ENCODE measurements at places on chromosomes 6 and 20. TPM values are rescaled to one million over a fixed set of nuclear protein-coding genes. Genes with fewer than 3 reads are reported as not detected.

The SLC26A8 gene
- 3.7 TPM for total RNA-seq

The ENPP5 gene
- total RNA-seq, result 19.8 TPM

The TFAP2D gene
- not detected for total RNA-seq

The FOXQ1 gene
- total RNA-seq, result 2.4 TPM

The HSPA12B gene
- total RNA-seq, result 3.3 TPM

The SLC35D3 gene
- 0.36 TPM for total RNA-seq

The LY6G6D gene
- not detected for total RNA-seq

The GMEB2 gene
- 7.3 TPM for total RNA-seq

The BFSP1 gene
- 1.5 TPM for total RNA-seq

The DNAAF9 gene
- 41.5 TPM for total RNA-seq

The MCCD1 gene
- total RNA-seq, result not detected

The CRISP3 gene
- total RNA-seq, result not detected

The C6orf163 gene
- 12.3 TPM for total RNA-seq

The ADGRF5 gene
- total RNA-seq, result 8.0 TPM

The HLA-DRB1 gene
- 0.73 TPM for total RNA-seq

The SLC17A2 gene
- not detected for total RNA-seq

The YIPF3 gene
- total RNA-seq, result 46.5 TPM

The HAO1 gene
- total RNA-seq, result not detected

The BMP6 gene
- total RNA-seq, result 8.3 TPM

The DLK2 gene
- 6.2 TPM for total RNA-seq

The MAS1 gene
- total RNA-seq, result 0.09 TPM

The FAM110A gene
- total RNA-seq, result 3.5 TPM

The TPD52L1 gene
- total RNA-seq, result 6.7 TPM

The TSBP1 gene
- not detected for total RNA-seq

The ARMC12 gene
- 0.54 TPM for total RNA-seq
